ENCODE measurements at places on chromosomes 3 and 15.

DNA sequence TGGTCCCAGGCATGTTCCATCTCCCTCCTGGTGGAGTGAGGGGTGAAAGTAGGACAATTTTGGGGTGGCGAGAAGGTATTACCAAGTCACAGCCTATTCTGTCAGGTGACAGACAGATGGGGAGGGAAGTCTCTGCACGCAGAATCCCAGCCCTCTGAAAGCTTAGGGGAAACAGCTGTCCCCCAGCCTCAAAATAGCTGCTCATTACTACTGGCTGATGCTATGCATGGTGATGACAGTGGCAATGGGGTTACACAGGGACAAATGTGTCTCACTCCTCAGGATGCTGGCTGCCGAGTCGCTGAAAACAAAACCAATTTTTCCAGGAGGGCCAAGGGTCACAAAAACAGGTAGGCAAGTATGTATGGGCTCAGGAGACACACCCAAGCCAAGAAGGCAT is 68.8 kb upstream of the OXTR start:
- no peak for DNase-seq

DNA sequence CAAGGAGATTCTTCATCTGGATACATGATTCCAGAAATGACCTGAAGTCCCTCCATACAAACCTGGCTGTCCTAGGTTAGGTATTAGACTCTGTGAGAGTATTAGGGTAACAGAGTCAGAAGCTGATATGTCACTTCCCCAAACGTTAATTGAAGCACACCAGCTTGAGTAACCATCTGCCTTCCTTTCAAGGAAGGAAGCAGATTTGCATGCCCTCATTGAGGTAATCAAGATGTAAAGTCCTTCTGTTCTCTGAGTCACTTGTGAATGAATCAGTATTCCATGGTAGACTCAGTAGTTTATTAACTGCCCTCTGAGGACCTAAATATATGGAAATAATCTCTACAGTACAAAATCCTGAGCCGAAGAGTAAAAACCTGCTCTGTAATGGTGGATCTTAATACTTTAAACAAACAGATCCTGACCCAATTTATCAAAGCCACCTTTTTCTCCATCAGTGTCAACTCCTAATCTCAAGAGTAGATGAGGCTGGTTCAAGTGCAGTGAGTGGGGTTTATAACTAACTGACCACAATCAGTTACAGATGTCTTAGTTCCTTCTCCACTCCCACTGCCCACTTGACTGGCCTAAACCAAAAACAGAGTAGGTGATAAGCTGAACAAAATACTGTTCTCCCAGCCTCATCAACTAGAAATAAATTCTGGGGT is 246.2 kb upstream of the CHRM5 start:
- DNase-seq: no peak

DNA sequence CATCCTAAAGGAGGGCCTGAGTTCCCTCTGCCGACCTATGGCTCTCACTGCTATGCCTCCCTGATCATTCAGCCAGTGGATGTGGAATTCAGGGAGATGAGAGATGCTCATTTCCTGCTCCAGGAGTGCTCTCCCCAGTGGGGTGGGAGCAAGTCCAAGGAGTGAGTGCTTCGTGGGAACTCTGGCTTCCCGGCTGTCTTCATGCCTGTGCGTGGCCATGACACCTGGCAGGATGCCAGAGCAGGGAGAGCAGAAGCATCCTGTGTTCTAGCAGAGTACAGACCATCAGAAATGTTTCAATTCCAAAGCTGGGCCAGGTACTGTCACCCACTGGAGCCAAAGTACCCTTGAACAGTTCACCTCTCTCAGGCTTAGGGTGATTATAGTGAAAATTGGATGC is 45.1 kb downstream of the APH1B start:
- DNase-seq: no peak

DNA sequence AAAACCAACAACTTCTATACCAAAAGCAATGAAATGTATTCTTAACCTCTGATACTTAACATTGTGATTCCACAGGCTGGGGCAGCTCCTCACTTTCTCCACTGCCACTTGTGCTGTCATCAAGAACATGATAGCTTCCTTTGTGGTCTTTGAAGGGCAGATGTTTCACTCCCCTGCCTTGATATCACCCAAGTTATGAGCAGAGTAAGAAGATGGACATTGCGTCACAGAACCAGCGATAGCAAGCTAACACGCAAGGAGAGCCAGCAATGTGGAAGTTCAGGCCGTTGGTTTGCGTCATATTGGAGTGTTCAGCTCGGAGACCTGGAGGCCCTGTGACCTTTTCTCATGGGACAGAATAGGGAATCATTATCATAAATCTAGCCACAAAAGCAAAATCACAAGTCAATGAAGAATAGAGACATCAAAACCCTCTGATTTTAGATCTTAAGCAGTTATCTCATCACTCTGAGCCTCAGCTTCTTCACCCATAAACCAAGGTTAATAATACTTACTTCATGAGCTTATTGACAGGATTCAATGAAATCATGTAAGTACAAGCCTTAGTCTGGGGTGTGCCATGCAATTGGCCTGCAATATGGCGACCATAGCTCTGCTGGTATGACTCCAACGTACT is 183.8 kb upstream of the THBS1 start:
- no peak for DNase-seq

GRCh38 chr15:47987908-47988532 is 132.8 kb upstream of the SLC24A5 start:
- peak; percentile 57 for DNase-seq

GRCh38 chr15:99168601-99169580 is 64.0 kb downstream of the SYNM start:
- no peak for DNase-seq

DNA sequence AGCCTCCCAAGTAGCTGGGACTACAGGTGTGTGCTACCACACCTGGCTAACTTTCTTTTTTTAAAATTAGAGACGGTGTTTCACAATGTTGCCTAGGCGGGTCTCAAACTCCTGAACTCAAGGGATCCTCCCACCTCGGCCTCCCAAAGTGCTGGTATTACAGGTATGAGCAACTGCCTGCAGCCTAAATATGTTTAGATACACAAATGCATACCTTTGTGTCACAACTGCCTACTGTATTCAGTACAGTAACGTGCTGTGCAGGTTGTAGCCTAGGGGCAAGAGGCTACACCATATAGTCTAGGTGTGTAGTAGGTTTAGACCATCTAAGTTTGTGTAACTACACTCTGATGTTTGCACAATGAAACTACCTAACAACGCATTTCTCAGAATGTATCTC is 9.5 kb upstream of the PAK6 start:
- no peak for DNase-seq
